ENCODE measurements at places on chromosomes 2 and 18.
A peak's percentile ranks its signal among the peaks of the same experiment; 100 is the strongest.

DNA sequence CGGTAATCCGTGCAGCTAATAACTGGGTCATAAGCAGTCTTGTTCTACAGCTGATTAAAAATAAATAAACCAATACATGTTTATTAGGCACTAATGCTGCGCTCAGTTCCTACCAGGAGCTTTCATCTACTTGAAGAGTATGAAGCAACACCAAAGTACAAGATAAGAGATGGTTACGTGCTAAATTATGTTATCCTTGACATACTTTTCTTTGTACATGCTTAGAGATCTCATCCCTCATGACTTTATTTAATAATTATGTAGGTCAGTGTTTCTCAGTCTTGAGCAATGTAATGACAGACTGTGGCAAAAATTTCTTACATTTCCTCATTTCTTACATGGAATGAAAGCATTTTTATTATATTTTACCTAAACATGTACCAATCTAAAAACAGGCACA, 54.6 kb upstream of the COBLL1 start:
- no peak for DNase-seq

GRCh38 chr2:45725731-45726130, 74.3 kb downstream of the PRKCE start:
- no peak for DNase-seq

DNA sequence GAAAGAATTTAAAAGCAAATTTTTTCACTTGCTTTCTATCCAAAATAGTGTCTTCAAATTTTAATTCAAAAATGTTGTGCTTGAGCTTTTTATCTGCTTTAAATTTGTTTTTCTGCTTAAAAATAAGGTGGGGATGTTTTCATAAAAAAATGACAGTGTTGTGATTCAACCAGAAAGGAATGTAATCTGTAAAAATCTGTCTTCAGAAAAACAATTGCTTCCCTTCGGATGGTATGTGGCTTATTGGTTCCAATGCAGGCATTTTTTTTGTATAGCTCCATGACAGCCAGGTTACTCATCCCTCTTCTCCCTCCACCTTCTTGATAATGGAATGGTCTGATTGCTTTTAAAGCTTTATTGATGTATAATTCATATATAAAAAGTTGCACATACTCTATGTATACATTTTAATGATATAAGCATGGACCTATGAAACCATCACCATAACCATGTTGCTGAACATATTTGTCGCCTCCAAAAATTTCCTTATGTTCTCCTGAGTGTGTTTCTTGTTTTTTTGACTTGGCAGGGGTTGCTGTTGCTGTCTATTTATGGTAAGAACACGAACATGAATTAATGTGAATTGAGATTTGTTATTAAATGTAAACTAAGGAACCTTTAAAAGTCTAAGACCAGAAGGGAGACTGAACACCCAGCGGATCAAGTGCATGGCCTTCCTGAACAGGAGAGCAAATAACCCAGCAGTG, 363.7 kb upstream of the SPHKAP start:
- DNase-seq = no peak

DNA sequence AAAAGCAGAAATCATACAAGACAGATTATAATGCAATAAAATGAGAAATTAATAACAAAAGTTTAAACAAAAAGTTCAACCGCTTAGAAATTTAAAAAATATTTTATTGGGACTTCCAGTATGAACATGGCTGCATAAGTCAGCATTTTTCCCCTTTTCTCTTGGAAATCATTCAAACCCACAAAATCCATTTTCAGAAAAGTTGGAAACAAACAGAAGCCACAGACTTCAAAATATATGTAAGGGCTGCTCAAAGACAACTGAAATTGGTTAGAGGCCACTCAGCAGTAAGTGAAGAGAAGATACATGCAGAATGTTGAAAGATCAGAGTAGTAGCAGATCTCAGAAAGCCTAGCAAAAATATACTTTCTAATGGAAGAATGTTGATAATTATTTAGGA, 194.0 kb downstream of the DYSF start:
- DNase-seq = no peak

GRCh38 chr2:164009756-164010337, 274.0 kb upstream of the FIGN start:
- DNase-seq = no peak

DNA sequence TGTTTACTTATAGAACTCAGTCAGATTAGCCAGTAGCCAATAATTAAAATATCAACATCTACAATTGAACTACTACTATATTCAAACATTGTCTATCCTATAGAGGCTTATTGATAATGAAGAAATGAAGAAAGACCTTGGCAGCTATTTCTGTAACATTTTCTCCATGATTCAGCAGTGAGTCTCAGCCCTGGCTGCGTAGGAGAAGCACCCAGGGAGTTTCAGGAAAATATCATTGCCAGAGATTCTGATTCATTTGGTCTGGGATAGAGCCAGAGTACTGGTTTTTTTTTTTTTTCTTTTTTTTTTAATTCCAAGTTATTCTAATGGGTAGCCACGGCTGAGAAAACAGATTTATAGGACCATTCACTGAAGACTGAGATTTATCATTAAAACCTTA, 404.8 kb downstream of the TXNL1 start:
- DNase-seq = no peak

- no peak for DNase-seq
Measured at GRCh38 chr18:23380001-23380550, 73.0 kb upstream of the RIOK3 start.

- peak; percentile 31 for DNase-seq
Measured at GRCh38 chr2:584863-585823, 92.1 kb downstream of the TMEM18 start.

GRCh38 chr2:36360063-36360462, 4.5 kb downstream of the CRIM1 start:
- DNase-seq = no peak

GRCh38 chr2:176461098-176461808, 192.0 kb downstream of the MTX2 start:
- no peak for DNase-seq

DNA sequence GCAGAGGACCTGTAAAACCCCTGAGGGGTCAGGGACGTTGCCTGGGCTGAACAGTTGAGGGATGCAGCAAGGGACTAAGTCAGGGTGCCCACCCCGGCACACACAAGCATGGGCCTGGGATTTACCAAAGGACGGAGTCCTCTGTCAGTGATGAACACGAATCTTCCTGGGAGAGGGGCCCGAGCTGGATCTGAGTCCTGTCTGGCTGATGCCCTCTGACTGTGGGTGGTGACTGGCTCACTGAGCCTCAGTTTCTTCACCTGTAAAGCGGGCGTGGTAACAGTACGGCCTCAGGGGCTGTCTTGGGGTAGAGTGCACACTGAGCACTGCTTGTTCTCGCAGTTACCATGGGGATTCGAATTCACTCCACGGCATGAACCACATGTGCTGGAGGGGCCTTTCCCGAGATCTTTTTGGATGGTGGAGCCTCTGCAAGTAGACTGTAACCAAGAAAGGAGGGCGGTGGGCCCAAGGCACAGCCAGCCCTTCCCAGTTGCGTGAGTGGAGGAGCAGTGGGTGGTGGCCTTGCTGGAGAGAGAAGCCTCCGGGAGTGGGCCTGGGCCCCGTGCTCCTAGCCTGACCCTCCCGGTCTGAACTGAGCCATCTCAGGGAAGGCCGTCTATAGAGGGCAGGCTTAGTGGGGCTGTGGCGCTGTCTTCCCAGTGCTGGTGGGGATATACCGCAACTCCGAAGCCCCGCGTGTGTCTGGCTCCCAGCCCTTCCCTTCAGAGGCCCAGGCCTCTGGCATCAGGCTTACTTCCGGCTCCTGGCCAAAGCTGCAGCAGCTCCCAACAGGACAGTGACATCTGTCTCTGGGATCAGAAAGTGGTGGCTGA, 130.8 kb upstream of the HS6ST1 start:
- DNase-seq = no peak

- DNase-seq = peak; percentile 51
Measured at GRCh38 chr18:23943104-23943503, 71.5 kb upstream of the TTC39C start.

- DNase-seq = no peak
Measured at GRCh38 chr2:142754182-142754581, 123.3 kb upstream of the KYNU start.

GRCh38 chr2:45755585-45756335, 104.3 kb downstream of the PRKCE start:
- no peak for DNase-seq

DNA sequence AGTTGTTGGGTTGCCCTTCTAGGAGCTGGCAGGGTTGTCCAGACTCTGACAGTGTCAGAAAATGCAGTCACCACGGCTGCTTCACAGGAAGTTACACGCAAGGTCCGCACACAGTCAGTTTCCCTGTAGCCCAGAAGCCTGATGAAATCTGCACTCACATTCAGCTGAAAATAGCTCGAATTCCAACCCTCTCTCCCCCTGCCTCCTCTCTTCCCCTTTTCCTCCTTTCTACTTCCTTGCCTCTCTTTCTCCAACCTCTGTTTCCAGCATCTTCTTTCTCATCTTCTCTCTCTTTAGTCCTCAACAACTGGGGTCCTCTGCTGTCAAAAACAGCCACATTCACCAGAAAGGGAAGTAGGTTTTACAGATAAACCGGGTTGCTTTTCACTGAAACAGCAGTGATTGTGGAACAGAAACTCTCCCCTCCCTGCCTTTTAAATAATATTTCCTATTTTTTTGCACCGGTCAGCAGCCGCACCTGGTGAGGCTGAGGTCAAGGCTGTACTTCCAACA, 69.3 kb downstream of the BCL11A start:
- no peak for DNase-seq

- DNase-seq = no peak
Measured at GRCh38 chr2:44884677-44885076, 56.8 kb upstream of the SIX3 start.

- no peak for DNase-seq
Measured at GRCh38 chr2:237059155-237059875, 26.4 kb upstream of the COPS8 start.

Measured in activated naive CD4-positive, alpha-beta T cell treated with anti-CD3 and anti-CD28 coated beads, Interleukin-2, amount 50 U/mL, for 16 hours (primary cell).